ENCODE measurements at places on chromosomes 6 and 20.

DNA sequence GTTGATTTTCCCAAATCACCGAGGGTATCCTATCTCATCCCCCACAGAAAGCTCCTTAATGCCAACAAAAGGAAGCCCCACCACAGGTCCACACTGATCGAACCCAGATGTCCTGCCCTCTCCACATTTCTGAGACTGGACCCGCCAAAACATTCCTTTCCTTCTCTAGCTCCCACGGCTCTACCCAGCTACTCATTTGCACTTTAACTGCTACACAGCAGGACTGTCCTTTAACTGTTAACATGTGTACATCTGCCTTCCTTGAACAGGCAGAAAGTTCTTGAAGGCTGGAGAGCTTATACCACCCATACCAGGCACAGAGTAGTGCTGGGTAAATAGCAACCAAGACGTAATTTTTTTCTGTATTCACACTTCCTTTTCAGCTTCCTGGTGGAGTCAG is 68.6 kb downstream of the TRMT6 start:
- DNase-seq = no peak

GRCh38 chr20:33442136-33443005 is 1.2 kb downstream of the SNTA1 start:
- no peak for DNase-seq

GRCh38 chr6:129596522-129596921 is 113.5 kb downstream of the ARHGAP18 start:
- DNase-seq = no peak

- DNase-seq = peak; percentile 23
Measured at GRCh38 chr6:124560873-124561567, 401.2 kb upstream of the RNF217 start.

GRCh38 chr20:8621001-8621400 is 447.9 kb upstream of the PLCB4 start:
- DNase-seq = no peak

GRCh38 chr6:158771399-158772152 is 47.6 kb downstream of the EZR start:
- no peak for DNase-seq

DNA sequence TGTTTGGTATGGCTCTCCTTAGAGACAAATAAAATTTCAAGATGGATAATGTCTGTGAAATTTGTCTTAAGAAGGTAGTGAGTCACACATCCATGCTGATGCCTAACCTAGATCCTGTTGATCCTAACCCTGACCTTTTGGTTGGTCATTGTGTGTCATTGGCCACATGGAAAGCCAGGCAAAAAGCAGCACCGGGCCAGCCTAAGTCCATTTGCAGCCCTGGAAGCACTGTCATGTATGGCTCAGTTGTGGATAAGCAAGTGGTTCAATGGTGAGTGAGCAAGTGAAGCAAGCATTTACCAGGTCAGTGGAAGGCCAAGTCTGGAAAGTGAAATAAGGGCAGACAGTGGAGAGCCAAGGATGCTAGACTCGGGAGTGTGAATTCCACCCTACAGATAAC is 12.1 kb upstream of the XRN2 start:
- DNase-seq = no peak

DNA sequence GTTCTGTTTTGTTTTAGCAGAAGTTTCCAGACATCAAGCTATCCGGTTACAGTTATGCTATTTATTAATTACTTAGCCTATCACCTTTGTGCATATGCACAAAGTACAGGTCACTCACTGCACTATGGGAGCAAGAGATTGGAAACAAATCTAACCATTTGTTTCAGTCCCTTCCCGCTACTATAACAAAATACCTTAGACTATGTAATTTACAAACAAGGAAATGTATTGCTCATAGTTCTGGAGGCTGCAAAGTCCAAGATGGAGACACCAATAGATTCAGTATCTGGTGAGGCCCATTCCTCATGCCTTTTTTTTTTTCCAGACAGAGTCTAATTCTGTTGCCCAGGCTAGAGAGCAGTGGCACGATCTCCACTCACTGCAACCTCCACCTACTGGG is 35.1 kb downstream of the ATP9A start:
- DNase-seq = no peak

DNA sequence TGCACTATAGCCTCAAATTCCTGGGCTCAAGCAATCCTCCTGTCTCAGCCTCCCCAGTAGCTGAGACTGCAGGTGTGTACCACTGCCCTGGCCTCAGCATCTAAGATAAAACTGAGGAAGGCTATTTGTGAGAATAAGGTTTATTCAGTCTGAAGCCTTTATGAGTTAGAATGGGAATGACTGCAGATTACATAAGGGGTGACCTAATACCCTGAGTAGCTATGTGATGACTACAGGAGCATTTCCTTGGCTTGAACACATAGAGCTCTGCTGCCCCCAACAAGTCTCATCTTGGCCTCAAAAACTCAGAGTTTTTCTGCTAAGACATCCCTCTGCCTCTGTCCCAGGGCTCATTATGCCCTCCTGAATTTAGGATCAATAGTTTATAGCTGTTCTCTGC is 7.6 kb downstream of the GSS start:
- DNase-seq = no peak

GRCh38 chr20:33689973-33690372 is 3.8 kb upstream of the E2F1 start:
- DNase-seq = no peak

GRCh38 chr20:5722927-5723326 is 27.3 kb upstream of the SHLD1 start:
- DNase-seq = no peak

DNA sequence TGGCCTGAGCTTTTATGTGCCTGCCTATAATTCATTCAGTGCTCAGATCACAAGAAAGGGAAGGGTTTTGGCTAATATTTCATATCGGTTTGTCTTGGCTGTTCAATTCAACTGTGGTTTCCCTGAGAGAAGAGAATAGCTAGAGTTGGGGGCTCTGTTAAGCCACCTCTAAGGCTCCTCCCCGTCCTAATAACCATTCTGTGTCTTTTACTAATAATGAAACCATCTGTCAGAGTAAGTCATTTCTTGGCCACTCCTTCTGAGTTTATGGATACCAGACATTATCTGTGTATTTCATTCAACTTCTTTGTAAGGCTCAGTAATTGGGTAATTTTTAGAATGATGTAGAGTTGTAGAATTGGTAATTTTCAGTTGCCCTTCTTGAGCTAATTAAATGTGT is 5.2 kb downstream of the STX11 start:
- no peak for DNase-seq

DNA sequence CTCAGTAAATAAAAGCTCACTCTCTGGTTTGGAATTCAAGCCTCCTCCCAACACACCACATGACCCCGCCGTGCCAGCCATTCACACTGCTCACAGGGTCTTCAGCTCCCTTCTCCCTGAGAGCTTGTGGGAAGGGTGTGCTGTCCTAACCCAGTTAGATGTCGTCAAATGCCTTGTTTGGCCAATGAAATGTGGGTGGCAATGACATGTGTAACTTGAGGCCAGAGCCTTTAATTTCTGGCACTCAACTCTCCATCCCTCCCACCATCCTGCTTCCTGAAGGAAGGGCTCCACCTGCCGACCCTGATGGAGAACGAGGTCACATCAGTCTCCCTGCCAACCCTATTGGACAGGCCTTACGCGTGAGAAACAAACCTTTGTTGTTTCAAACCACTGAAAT is 224.5 kb upstream of the AGPAT4 start:
- DNase-seq = no peak

DNA sequence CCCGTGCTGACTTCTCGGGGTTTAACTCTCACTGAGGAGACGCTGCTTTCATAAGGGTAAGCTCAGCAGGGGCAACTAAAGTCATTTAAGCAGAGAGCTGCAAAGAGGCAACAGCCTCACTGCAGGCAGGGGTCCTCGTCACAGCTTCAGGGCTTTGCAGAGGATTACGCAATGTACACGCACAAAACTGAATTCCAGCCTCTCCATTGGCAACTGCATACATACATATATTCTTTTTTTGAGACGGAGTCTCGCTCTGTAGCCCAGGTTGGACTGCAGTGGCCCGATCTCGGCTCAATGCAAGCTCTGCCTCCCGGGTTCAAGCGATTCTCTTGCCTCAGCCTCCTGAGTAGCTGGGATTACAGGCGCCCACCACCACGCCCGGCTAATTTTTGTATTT is 2.4 kb downstream of the GMEB2 start:
- no peak for DNase-seq

- peak; percentile 83 for DNase-seq
Measured at GRCh38 chr6:118893064-118893806, 717 bp upstream of the ASF1A start.

GRCh38 chr20:60695226-60696000 is 556.6 kb upstream of the CDH4 start:
- DNase-seq = no peak

GRCh38 chr20:52242237-52243230 is 51.0 kb upstream of the ZFP64 start:
- peak; percentile 16 for DNase-seq

DNA sequence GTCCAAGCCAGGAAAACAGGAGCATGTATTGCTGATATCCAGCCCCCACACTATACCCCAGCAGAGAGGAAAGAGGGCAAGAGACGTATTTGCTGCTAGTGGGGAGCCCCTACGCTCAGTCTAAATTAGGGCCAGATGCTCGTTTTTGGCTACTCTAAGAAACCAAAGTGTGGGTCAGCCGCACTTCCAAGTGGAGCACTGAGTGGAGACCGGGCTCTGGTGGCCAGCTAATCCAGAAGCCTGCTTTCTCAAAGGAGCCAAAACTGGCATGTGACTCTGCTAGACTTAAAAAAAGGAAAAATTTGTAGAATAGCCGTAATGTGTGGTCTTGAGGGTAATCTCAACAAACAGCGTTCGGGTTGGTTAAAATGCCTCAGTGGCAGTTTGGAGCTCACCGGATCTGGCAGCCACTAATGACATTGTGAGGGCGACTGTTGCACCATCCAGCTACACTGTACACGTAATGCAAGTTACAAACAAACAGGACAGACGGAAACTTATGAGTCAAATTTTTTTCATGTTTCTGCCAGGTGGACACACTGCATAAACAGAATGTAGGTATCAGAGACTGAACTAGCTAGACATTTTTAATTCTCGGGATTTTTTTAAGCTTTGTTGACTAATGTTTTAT is 230.9 kb downstream of the FOXC1 start:
- no peak for DNase-seq

DNA sequence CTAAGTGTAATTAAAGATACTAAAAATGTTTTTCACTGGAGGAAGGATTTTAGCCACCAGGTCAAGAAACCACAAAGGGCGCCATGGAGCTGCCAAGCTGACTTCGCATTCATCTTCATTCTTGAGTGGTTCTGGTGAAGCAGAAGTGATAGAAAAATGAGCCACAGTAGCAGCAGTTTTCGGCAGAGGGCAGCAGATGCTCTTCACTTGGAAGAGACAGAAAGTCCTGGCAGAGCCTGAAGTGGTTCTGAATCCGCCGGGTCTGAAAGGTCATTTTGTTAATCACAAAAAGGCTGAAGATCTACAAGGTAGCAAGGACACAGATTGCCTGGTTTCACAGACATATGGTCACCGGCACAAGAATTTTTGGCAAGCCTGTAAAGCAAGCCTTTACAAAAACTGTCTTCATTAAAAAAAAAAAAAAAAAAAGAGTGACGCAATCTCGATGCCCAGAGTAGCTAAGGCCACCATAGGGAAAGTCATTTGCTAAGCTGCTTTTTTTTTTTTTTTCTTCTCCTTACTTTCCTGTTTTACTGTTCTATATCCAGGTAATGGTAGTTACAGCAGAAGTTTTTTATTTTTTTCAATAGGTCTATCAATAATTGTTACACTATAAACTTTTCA is 345.1 kb upstream of the AGPAT4 start:
- peak; percentile 92 for DNase-seq

DNA sequence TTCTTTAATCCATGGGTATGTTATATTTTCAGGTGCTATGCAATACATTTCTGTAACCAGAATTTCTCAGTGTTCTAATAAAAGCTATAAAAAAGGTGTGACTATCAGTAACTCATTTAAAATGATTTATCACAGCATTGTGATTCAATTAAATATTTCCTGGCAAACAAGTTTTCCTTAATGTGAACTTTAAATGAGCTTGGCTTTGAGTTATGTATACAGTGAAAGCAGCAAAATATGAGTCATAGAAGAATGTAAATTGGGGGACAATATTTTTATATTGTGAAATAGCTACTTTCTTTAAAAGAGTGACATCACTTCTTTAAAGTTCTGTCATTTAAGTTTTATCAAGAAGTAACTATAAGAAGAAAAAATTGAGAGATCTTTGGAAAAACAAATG is 484.9 kb upstream of the MAN1A1 start:
- DNase-seq = no peak

DNA sequence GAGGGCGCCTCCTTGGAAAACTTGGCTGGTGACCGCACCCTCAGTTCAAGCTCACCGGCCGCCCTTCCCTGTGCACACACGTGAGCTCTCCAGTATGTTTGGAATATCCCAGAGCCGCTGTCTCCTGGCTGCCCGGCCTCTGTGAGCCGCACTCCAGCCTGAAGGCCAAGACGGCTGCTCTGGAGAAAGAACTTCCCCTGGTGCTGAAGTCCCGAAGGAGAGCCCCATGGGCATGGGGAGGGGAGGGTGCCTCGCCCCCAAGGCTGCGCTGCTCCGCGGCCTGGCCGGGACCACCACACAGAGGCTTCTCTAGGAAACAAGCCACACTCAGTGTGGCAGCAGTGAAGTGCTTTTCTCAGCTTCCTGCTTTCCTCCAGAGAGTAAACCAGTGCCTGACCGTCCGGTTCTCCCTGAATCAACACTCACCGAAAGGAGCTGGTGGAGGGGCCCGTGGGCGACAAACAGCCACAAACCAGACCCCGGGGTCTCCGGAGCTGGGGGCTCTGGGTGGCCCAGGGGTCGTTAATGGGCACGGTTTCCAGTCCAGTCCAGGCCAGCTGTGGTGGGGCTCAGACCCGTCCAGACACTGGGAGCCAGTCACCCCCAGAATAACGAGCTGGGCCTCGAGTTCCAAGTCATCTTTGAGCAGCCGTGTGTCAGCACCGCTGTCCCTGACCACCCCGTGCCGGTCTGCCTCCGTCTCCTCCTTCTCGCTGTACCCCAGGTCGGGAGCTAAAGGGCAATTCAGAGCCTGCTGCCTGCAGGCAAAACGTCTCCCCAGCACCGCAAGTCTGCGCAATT is 87.4 kb upstream of the BHLHE23 start:
- DNase-seq = no peak

DNA sequence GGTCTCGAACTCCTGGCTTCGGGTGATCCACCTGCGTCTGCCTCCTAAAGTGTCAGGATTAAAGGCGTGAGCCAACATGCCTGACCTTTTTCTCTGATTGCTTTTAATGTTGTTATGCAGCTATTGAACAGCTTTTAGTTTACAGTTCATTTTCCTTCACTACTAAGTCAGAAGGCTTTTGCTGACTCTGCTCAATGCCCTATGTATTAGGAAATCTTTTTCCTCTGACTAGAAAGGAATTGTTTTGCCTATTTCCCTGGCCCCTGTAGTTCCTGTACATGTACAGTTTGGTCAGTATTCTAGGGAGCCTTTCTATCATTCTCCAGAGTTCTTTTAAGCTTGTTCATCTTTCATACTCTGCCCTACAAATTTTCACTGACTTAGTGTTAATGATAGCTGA is 280.2 kb downstream of the CDKAL1 start:
- no peak for DNase-seq

DNA sequence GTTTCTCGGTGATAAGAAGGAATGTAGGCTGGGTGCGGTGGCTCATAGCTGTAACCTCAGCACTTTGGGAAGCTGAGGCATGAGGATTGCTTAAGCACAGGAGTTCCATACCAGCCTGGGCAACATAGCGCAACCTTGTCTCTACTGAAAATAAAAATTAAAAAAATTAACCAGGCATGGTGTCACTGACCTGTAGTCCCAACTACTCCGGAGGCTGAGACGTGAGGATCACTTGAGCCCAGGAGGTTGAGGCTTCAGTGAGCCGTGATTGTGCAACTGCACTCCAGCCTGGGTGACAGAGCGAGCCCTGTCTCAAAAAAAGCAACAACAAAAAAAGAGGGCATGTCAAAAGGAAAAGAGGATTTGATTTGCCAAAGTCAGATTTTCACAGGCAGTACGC is 3.9 kb downstream of the NEU1 start:
- no peak for DNase-seq
